AG04450 (cell line): ENCODE measurements at places on chromosomes 5 and 9. TPM values are rescaled to one million over a fixed set of nuclear protein-coding genes. Genes with fewer than 3 reads are reported as not detected.
A peak's percentile ranks its signal among the peaks of the same experiment; 100 is the strongest.

DNA sequence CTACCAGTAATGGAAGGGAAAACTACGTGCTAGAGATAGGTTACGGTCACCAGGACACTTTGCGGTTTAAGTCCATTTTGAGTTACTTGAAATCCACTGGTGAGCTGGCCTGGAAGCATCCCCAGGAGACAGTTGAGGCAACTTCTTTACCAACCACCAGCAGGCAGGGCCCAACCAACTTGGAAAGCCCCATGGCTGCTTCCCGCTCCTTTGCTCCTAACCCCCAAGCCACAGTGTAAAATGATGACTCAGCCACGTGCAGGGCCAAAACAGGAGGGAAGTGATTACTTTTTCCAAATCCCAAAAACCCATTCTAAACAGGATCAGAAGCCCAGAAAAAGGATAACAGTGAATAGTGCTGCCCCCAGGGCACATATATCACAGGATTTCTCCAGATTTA, 87.4 kb downstream of the PAX5 start:
- DNase-seq, result no peak

- DNase-seq, result no peak
These were observed 13.9 kb upstream of the ADGRD2 start for GRCh38 chr9:124436320-124436719.

Gene PPP3R2
- polyA plus RNA-seq, result not detected in 2 replicates

DNA sequence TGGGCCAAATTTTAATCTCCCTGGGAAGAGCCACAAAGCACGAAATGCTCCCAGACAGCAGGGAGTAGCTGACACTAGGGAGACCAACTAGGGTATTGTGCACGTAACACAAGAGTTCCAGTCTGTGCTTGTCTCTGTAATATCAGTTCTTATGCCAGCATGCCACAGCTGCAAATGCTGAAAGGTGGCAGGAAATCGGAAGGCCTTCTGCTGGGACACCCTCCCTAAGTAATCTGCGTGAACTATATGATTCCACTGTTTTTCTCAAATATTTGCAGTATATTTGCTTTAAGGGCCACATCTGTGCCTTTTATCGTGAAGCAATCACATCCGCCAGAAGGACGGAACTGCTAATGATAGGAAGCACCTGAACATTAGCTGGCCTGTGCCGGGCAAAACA, 12.6 kb downstream of the VLDLR start:
- DNase-seq, result no peak

DNA sequence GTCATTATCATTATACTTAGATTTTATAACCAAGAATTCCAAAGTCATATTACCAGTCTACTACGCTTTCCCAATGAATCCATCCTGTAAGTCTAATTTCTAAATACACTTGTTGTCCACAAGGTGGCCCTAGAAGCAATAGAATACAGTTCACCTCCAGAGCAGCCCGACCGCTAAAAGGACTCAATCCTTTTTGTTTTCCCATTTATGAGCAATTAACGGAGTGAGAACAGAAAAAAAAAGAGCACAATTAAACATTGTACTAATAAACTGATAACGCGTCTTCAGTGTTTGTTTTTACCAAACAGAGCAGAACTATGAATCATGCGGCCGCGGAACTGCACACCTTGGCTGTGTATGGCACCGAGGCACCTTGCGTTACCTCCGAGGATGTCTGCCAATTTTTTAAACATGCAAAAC, 160.7 kb upstream of the DAPK1 start:
- peak; percentile 38 for DNase-seq

DNA sequence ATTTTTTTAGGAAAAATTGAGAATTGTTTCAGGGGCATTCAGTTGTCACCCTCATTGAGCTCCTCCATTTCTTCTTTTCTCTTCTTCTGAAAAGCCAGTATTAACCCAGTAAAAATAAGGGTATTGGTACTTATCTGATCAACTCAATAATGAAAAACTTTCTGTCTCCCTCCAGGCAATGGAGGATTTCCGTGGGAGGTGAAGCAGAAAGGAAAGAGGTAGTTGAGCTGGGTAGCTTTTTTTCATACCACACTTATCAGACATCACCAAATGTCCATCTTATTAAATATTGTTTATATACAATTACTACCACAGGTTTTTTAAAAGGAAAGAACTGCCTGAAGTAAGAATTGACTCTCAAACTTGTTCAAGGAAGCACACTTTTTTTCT, 731.1 kb upstream of the ZNF608 start:
- DNase-seq, result no peak

DNA sequence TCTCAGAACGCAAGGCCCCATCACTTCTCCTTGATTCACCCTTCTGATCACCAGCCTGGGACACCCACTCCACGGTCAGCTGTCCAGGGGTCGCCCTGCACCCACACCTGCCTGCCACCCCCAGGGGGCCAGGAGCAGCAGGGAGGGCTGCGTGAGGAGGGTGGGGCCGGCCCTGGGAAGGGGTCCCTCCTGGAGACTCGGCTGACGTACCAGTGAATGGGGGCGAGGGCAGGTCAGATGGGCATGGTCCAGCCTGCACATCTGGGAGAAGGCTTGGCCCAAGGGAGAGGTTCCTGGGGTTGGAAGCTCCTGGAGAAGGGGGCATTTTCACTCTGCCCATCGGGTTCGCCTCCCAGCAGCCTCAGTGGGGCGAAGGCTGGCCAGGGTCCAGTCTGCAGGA, 21.8 kb upstream of the SARDH start:
- no peak for DNase-seq

- DNase-seq, result no peak
These were observed 159.9 kb downstream of the TMEM38B start for GRCh38 chr9:105854026-105854782.

Gene UHRF2
- 41.5 and 56.0 TPM in 2 replicates for polyA plus RNA-seq

GRCh38 chr9:33186457-33187168, 19.5 kb upstream of the B4GALT1 start:
- no peak for DNase-seq

Gene ZNF454
- 0.57 and 0.78 TPM in 2 replicates for polyA plus RNA-seq

DNA sequence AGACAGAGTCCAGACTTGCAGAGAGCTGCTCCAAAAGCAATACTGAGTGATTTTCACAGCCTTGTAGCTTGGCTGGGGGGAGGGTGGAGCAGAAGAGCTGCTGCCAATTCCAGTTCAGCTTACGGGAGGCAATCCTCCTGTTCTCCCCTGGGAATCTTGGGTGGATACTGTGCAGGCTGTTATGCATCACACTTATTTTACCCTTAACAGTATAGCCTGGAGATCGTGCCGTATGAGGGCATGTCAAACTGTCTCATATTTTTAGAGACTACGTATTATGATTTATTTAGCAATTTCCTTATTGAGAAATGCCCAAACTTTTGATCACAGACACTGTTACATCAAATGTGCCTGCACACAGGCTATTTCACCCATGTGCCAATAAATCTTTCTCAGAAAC, 85.2 kb downstream of the BASP1 start:
- no peak for DNase-seq

- DNase-seq, result peak; percentile 29
These were observed 101.6 kb upstream of the SSBP2 start for GRCh38 chr5:81852291-81853029.

Gene TSSK1B
- 0.10 TPM in 1 of 2 replicates, not detected in the other for polyA plus RNA-seq

DNA sequence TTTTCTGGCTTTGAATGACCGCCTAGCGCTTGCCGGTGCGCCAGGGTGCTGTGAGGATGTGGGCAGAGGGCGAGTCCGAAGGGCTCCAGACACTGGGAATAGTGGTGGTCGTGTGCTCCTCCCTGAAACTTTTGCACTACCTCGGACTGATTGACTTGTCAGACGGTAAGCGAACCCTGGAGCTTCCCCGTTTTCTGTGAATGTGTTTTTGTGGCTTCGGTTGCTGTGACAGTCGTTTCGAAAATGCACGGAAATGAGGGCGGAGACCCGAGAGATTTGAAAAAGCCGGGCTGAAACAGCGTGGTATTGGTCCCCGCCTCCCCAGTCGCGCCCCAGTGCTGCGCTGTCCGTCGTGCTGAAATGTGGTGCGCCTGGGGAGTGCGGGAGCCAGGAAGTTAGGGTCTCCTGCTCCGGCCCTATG, 102.5 kb upstream of the GABRP start:
- DNase-seq, result no peak

DNA sequence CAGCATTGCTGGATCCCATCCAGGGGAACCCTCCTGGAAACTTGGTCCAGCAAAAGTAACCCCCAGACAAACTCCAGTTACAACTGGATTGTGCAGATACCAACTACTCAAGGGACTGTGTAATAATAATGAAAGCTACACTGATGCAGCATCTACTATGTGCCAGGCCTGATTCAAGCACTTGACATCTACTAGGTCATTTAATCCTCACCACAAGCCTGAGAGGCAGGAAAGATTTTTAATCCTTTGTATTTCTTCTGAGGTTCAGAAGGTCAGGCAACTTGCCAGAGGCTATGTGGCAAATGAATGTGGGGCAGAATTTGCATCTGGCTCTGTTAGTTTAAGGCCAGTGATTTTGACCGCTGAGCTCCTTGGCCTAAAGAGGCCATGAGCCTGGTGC, 29.5 kb upstream of the FOXI1 start:
- no peak for DNase-seq

GRCh38 chr5:151885138-151885908, 39.3 kb downstream of the GLRA1 start:
- no peak for DNase-seq

GRCh38 chr5:150195736-150196485, 6.0 kb downstream of the SLC6A7 start:
- DNase-seq, result no peak

DNA sequence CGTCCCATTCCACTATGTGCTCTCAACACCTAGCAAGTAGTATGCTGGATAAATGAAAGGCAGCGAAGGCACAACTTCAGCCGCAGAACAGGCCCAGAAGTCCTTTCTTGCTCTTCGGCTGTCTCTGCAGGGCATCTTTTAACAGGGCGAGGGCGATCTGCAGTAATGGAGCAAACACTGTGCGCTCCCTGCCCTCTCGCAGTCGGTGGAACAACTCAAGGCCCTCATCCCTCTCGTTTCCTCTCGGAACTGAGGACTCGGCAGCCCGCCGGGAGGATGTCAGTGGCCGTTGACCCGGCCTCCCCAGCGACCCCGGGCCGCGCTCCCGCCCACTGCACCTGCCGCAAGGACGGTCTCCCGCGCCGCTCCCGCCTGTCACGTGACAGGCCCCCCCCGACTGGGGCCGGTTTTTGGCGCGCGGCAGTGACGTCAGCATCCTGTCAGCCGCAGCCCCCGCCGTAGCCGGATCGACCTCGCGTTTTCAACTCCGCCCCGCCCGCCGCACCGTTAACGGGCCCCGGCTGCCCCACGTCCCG, 1.1 kb downstream of the ZNF367 start:
- DNase-seq, result peak; percentile 30

DNA sequence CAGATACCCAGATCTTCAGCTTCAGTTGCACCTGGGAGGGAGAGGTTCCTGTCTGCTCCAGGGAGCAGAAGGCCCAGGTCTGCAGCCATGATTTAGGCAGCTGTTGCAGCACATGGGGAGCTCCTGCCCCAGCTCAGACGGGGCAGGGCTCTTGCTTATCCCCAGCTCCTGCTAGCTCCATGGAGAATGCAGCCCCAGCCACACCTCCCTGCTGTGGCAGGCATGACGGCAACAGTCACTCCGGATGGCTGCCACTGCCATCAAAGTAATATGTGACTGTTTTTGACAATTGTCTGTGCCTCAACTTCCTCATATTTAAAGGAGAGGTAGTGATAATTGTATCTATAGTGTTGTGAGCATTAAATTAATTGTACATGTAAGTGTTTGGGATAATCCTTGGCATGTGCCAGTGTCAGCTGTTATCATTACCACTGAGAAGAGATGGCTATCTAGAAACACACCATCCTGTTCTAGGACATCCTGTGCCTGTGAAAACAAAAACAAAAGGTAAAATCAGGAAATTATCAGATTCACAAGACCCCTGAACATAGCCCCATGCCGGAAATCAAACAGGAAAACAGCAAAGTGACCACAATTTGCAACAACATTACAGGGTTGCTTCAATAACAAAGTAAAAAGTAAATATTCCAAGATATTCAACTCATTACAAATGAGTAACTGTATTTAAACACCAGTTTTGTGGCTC, 1048.8 kb upstream of the ACO1 start:
- no peak for DNase-seq

DNA sequence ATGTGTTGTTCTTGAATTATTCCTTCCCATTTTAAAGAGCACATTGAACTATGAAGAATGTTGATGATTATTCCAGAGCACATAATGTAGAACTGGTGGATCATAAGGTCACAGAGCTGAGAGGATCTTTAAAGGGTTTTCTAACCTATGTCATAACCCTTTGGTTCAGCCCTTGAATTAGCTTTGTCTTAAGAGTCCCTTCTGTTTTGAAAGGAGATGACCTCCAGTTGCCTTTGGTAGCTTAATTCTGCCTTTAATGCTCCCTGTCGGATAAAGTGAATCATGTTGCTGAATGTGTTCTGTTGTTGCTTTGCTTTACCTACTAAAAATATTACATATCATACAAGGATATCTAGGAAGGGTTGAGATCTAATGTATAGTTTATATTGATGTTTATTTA, 99.1 kb upstream of the PRRC1 start:
- DNase-seq, result no peak

GRCh38 chr9:122336866-122337555, 33.8 kb upstream of the PTGS1 start:
- DNase-seq, result no peak

DNA sequence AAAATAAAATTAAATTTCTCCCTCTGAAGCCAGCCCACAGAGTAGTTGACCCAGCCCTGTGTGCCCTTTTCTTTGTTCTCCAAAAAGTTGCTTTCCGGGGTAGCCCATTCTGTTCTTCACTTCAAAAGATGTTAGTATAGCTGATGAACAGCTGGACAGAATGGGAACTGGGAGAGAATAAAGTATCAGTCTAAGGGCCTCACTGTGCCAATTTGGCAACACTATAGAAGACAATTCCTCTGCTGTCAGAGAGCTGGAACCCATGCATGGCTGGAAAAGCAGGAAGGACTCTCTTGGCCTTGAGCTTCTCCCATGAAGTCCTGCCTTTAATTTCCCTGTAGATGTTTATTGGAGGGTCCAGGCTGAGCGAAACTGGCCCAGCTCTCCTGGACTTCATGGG, 11.0 kb upstream of the TNFSF8 start:
- no peak for DNase-seq

DNA sequence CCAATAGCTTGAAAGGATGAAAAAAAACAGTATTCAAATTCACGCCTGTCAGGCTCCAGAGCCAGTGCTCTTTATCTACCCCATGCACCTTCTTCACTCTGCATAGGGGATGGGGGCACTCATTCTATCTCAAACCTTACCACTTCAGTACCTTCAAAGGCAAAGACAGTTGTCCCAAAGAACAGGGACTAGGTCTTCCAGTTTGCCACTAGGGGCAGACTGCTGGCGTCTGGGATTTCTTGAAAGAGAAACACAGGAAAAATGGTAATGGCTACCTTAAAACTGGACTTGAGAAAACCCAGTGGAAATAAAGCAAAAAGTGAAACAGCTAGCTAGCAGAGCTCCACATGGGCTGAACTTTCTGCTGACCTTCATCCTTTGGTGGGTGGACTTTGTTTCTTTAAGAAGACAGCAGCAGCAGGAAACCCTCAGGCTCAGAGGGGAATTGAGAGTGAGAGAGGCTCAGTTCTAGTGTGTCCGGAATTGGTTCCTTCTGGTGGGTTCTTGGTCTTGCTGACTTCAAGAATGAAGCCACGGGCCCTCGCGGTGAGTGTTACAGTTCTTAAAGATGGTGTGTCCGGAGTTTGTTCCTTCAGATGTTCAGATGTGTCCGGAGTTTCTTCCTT, 41.0 kb upstream of the SLC36A1 start:
- no peak for DNase-seq

DNA sequence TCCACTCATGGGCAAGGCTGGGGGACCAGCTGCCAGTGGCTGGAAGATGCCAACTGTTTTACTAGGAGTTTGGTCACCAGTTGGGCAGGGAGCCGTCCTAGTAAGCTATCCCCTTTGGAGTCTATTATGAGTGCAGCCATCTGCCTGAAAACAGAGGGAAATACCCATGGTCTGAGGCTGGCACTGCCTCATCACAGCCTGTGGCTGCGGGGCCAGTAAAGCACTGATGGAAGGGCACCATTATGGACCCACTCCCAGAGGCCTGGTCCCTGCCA, 187.2 kb upstream of the PANK3 start:
- DNase-seq, result no peak
